ELR (cell line): ENCODE measurements at places on chromosomes 1 and 21.

GRCh38 chr1:118863688-118864087, 124.5 kb downstream of the TBX15 start:
- no peak for DNase-seq

- peak; percentile 43 for DNase-seq
Measured at GRCh38 chr1:15296585-15297321, 49.7 kb downstream of the FHAD1 start.

- peak; percentile 71 for DNase-seq
Measured at GRCh38 chr1:91997607-91998195, 32.1 kb upstream of the EPHX4 start.

- peak; percentile 88 for DNase-seq
Measured at GRCh38 chr1:151867765-151868411, 14.4 kb upstream of the THEM5 start.

DNA sequence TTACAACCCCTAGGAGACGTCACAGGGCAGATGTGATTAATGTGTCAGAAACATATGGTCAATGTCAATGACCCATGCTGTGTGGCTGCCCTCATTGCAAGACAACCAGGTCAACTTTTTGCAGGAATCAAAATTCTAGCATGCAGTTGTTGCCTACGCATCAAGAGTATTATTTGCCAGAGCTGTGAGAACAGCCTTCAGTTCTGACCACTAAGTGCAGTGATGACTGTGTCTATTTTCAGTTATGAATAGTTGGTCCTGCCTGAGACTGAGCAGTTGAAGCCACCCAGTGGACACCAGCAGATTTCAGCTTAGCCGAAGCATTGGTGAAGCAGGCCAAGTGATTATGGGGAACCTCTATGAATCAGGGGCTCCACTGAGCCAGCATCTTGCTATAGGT, 47.3 kb downstream of the LYPLAL1 start:
- peak; percentile 7 for DNase-seq

GRCh38 chr1:212816567-212817278, 25.0 kb downstream of the TATDN3 start:
- DNase-seq, result no peak

GRCh38 chr1:115911294-115911693, 65.0 kb upstream of the SLC22A15 start:
- no peak for DNase-seq

- DNase-seq, result no peak
Measured at GRCh38 chr1:246232126-246232525, 275.0 kb downstream of the SMYD3 start.

- no peak for DNase-seq
Measured at GRCh38 chr1:86194491-86195034, 38.0 kb upstream of the COL24A1 start.

DNA sequence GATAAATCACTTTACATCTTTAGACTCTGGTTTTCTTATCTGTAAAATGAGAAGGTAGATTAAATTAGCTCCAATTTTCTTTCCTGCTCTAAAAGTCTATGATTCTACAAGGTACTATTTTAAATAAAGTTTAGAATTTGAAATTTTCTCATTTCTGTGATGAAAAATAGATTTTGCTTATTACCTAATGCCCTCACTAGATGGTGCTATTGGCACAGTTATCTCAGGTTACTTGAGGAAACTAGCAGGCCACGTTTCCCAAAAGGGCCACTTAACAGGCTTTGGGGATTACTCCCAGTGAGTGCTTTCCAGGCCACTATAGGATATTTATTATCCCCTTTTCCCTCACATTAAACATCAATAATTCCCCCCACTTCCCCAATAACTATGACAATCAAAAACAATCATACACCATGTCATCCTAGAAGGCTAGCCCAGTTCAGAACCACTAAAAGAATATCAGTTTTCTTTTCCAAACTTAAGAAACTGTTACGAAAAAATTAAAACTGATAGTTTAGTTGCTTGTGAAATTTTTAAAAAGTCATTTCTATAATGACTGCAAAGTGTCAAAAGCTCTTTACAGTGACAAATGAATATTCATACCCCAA, 30.6 kb downstream of the OMA1 start:
- peak; percentile 85 for DNase-seq
